Stimulated activated CD8-positive, alpha-beta memory T cell treated with anti-CD3 and anti-CD28 coated beads, Interleukin-4, amount 100 ng/mL, for 1 hour (primary cell): ENCODE measurements at places on chromosomes 6 and 20.

GRCh38 chr6:128918886-128919285 lies 35.9 kb downstream of the LAMA2 start:
- DNase-seq, result no peak

GRCh38 chr6:154474648-154475428 lies 35.6 kb downstream of the CNKSR3 start:
- no peak for DNase-seq

DNA sequence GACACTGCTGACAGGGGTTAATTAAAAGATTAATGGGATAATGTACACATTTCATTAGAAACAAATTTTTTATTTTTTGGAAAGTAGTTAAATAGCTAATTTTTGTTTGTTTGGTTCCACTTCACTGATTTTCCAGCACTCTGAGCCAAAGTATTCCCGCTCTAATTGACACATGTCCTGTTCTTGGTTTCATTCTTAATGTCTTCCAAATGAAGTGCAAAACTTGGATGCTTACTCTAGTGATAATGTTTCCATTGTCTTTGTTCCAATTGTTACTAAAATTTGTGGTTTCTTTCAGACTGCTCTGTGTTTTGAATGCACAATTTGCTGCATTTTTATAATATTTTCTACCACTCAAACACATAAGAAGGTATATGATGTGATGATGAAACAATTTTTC lies 794.3 kb downstream of the PHF3 start:
- no peak for DNase-seq

- DNase-seq, result no peak
Measured at GRCh38 chr6:153976921-153977693, 61.9 kb upstream of the OPRM1 start.

DNA sequence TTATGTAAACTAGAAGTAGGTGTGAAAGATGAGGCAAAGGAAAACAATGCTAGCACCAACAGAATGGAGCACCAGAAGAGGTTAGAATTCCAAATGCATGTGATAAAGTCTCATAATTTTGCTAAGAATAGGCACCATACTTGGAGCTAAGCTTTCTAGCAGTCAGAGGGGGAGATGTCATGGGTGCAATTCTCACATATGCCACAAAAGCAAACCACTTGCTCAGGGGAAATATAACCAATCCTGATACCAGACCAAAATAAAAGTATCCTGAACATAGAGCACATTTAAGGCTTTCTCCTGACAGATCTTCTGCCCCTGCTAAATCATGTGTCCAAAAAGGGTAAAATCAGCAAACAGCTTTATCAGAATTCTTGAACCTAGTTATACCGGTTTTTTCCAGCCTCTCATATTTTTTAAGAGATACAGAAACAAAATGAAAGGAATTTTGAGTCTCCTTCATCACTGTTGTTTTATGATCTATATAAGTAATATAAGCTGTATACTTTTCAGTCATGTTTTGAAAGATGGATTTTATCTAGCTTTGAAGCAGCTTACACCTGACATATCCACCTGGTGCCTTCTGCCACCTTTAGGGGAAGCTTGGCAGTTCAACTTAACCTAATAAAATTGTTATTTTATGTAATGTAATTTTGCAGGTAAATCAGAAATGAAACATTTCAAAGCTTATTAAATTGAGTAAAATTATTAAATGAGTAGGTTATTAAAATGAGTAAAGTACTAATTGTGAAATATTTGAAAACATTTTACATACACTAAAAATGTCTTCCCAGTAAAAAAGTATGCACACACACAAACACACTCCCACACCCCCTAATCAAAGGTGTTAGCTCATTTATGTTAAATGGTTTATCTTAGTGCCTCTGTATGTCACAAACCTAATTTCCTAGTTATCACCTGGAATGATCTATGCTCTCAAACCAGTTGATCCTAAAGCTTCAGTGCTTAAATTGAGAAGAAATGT lies 2.8 kb downstream of the SPO11 start:
- no peak for DNase-seq

- DNase-seq, result no peak
Measured at GRCh38 chr20:45822857-45823256, 4.3 kb downstream of the TNNC2 start.

- no peak for DNase-seq
Measured at GRCh38 chr6:147285087-147285855, 81.1 kb downstream of the STXBP5 start.

- DNase-seq, result no peak
Measured at GRCh38 chr6:169343886-169344749, 90.5 kb upstream of the THBS2 start.
